ENCODE measurements at places on chromosomes 7 and 10.

- DNase-seq, result no peak
These were observed 25.4 kb downstream of the RBM33 start for GRCh38 chr7:155669717-155670505.

GRCh38 chr10:24176658-24177057 lies 32.3 kb upstream of the KIAA1217 start:
- no peak for DNase-seq

GRCh38 chr10:71780156-71780555 lies 6.8 kb upstream of the VSIR start:
- no peak for DNase-seq

- DNase-seq, result no peak
These were observed 199.5 kb downstream of the ZNF438 start for GRCh38 chr10:30832001-30832748.

- no peak for DNase-seq
These were observed 2.0 kb downstream of the SRI start for GRCh38 chr7:88217675-88218428.

- no peak for DNase-seq
These were observed 146.1 kb downstream of the CCDC71L start for GRCh38 chr7:106514881-106515280.

DNA sequence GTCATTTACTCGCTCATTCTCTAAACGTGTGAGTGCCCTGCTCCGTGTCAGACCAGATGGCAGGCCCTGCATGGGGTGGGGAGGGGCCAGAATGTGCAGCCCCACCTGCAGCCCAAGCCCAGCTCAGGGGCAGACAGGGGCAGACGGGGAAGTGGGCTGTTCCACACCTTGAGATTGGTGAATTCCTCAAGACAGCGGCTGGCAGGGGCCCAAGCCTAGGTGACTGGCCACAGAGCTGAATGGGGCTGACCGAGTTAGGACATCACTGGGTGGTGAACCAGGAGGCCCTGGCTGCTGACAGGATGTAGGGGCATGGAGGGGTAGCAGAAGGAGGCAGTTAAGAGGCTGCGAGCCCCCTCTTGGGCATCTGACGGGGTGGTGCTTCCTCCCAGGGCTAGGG lies 79.1 kb downstream of the MGMT start:
- no peak for DNase-seq

DNA sequence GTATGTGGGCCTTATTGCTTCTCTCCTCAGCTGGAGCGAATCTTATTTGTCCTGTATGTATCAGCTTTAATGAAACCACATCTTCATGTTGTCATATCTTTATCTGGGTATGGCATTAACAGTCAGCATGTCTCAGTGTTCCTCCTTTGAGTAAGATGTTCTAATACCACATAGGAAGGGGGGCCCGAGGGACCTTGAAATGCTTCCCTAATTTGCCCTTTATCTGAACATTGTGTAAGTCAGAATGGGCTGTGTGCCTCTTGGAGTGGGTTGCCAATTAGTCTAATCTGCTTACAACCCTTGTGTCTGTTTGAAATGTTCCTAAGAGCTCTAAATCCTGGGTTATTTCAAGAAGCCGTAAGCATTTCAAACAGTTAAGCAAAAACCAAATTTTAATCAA lies 623.8 kb downstream of the SUGCT start:
- no peak for DNase-seq

DNA sequence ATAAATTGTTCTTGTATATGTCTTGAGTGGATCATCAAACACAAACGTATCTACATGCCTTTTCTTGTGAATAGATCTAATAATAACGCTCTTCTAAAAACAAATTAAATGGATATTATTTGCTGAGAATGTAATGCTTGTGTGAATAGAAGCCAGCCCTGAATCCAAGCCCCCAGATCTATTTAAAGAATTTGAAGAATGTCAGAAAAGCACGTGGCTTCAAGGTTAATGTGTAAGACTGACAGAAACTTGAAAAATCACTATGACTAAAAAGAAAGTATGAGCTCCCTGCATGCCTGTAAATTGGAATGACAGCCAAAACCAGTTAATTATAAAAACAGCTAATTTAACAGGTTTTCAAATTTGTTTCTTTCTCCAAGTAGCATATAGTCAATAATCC lies 43.2 kb upstream of the ATRNL1 start:
- no peak for DNase-seq

- no peak for DNase-seq
These were observed 4.2 kb downstream of the NT5C2 start for GRCh38 chr10:103188853-103189252.

GRCh38 chr10:1939016-1939415 lies 201.7 kb upstream of the ADARB2 start:
- no peak for DNase-seq

DNA sequence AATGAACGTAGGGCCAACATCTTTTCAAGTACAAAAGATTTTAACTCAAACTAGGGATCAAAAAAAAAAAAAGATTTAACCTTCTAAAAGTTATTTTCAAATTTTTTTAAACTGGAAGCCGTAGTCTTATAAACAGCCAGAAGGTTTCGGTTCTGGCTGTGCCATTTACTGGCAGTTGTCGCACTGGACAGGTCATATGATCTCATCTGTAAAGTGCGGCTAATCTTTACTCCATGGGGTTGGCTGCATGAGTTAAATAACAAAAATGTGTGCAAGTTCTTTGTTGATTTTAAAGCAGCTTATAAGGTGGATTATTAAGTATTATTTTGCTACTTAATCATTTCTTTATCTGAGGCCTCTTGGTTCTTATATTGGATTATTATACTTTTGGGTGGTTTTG lies 36.6 kb downstream of the TRUB1 start:
- no peak for DNase-seq

GRCh38 chr10:83492004-83492403 lies 647.3 kb upstream of the GHITM start:
- DNase-seq, result no peak

DNA sequence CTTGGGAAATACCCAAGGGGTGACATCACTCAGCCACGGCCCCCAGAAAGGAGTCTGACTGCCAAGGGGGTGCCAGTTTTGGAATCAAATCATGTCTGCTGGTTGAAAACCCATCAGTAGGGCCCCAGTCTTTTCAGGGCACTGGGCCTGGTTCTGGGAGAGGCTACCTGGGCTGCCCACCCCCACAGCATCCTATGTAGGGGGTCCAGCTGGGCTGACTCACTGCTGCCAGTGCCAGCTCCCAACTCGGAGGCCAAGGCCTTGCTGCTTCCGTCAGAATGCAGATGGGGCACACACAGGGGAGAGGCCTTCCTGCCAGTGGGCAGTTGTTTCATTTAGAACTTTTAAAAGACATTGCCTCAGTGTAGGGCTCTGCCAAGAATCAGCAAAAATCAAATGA lies 39.5 kb upstream of the DMBT1 start:
- DNase-seq, result no peak

GRCh38 chr7:77570330-77571011 lies 33.4 kb downstream of the PTPN12 start:
- no peak for DNase-seq

DNA sequence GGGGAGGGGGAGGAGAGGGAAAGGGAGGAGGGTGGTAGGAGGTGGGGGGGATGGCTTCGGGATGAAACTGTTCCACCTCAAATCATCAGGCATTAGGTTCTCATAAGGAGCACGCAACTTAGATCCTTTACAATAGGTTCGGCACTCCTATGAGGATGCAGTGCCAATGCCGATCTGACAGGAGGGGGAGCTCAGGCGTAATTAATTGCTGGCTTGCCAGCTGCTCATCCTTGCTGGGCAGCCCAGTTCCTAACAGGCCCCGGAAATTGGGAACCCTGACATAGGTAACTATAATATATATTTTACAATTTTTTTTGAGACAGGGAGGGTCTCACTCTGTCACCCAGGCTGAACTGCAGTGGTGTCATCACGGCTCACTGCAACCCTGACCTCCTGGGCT lies 118.8 kb upstream of the SFMBT2 start:
- no peak for DNase-seq

- DNase-seq, result no peak
These were observed 37.6 kb downstream of the ANK3 start for GRCh38 chr10:60352105-60352504.

GRCh38 chr7:51369746-51370145 lies 53.1 kb upstream of the COBL start:
- DNase-seq, result no peak

GRCh38 chr10:60282771-60283353 lies 106.8 kb downstream of the ANK3 start:
- DNase-seq, result no peak

DNA sequence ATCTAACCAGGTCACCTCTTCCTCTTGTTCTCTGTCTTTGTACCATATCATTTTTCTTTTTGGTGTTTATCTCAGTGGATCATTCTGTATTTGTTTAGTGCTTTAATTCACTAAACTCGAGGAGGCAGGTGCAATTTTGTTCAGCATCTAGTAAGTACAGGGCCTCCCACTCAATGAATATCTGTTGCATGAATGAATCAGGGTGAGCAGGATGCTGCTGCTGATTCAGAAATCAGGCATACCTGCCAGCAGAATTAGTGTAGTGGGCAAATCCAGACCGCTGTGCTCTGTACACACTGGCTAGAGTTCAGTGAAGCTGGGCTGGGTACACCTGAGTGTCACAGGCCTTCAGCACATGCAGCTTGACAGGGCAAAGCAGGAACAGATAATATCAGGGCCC lies 511.9 kb downstream of the SUGCT start:
- no peak for DNase-seq

DNA sequence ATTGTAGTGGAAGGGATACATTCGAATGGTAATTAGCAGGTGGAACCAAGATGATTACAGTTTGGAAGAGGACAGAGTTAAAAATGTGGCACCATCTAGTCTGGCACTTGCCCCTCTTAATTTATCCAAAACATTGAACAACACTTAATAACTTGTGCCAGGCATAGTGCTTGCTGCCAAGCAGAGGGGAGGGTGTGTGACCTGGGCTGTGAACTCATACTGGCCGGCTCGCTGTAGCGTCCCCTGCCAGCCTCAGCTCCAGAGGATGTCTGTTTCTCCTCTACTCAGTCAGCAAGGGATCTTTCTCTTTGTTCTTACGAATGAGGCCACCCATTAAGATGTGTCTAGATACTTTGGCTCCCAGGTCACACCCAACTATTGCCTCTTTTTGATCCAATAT lies 179.4 kb upstream of the INHBA start:
- DNase-seq, result no peak

DNA sequence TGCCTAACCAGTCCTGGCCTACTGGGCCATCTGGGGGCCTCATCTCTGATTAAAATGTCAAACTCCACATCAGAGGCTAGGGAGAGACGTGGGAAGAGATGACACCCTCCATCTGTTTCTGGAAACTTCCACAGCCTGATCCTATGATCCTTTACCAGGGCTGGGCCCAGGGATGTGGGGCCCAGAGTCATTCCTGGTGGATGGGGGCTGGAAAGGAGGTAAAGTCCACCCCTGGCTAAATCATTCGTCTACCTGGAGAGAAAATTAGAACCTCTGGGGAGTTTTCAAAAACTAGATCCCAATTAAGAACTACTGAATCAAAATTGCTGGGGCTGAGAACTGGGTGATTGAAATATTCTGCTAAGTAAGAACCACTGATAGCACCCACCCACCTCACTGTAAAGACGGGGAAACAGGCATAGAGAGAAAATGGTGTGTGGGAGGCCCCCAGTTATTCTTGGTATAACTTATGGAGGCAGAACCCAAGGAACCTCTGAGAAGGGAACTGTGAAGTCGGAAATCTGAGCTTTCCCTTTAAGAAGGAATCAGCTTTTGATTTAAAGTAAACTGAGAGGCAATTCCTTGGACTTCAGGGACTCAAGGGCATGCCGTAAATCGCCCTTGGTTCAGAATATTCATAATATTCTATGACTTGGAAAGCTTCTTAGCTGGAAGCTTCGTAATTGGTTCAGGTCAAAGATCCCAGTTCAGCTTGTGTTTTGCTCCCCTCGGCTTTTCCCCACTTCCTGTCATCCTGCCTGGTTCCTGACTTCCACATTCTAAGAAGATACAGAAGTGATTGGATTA lies 53.1 kb downstream of the PRKAG2 start:
- no peak for DNase-seq

GRCh38 chr7:124033095-124033806 lies 384 bp upstream of the TMEM229A start:
- no peak for DNase-seq

DNA sequence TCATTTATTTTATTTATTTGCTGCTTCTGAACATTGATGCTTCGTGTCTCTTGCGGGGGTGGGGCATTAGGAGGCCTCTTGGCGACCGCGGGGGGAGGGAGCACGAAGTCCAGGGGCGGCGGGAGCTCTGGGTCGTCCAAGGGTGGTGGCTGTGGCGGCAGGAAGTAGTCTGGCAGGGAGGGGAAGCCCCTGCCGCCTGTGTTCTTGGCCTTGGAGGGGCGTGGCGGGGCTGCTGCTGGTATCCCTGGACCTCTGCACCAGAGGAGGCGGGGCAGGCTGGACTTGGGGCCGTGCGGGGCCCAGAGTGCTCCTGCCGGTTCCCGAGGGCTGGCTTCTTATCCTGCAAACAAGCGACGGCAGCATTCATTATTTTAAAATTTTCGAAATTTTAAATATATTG lies 70.5 kb upstream of the ABI1 start:
- DNase-seq, result no peak

DNA sequence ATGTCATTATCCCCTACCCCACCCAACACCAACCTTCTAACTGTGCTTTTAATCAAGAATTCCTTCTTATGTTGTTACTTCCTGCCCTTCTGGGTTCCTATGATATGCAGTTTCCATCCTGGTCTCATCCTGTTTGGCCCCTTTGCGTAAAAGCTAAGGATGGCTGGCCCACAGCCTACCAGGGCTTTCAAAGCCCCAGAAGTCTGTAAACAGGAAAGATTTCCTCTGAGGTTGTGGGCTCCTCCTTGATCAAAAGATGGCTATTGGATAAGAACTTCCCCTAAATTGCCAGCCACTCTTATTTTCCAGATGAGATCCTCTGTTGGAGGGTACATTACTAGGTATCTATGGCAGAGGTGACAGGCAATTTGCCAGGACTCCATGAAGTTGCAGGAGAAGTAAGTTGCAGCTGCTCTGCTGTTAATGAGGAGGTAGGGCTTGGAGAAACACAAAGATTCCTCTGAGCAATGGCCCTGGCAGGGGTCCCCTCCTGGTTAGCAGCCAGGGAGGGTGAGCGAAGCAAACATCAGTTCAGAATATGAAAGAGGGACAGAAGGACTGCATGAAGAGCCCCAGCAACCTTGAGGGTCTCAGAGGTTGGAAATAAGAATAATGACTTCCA lies 32.1 kb downstream of the NRP1 start:
- no peak for DNase-seq

GRCh38 chr10:29471544-29471859 lies 163.3 kb downstream of the SVIL start:
- DNase-seq, result no peak

GRCh38 chr10:90213346-90213745 lies 512.0 kb downstream of the KIF20B start:
- DNase-seq, result no peak

GRCh38 chr7:133540096-133540860 lies 287.4 kb downstream of the EXOC4 start:
- DNase-seq, result no peak
